AG08396 (cell line): ENCODE measurements at places on chromosomes 16 and 17.

DNA sequence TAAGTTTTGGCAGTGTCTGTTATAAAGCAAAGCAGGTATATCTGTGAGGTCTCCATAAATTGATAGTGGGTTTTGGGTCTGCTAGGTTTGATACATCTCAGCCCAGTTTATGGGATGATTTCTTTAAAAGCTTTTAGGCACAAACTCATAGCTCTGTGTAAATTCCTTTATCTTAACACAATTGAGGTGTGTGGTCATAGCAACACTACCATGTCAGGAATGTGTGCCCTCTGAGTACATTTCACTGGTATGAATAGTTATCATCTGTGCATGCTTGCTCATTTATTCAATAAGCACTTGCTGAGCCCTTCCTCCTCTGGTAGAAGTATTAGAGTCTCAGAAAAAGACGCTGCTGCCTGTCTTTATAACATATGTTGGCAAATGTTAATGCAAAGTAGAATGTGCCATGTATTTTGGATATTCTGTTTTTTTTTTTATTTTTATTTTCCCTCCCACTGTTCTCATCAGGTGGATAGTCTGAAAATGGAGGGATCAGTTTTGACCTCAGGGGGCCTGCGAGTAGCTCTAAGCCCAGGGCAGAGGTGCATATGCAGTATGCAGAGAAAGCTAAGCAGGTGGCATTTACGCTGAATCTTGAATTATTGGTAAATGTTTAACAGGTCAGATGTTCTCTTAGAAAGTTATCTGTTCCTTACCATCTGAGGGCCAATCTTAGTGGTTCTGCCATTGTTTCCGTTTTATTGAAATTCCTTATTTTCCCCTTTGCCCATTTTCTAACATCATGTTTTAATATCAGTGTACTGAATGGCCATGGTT is 90.7 kb downstream of the WNT3 start:
- DNase-seq: peak; percentile 57

- DNase-seq: no peak
These were observed 74.5 kb downstream of the RBFOX3 start for GRCh38 chr17:79536212-79536840.

GRCh38 chr16:13148836-13149235 is 247.4 kb downstream of the SHISA9 start:
- DNase-seq: no peak

GRCh38 chr17:16925461-16926060 is 46.4 kb downstream of the TNFRSF13B start:
- DNase-seq: no peak

GRCh38 chr17:34710226-34710625 is 130.8 kb downstream of the TMEM132E start:
- no peak for DNase-seq

DNA sequence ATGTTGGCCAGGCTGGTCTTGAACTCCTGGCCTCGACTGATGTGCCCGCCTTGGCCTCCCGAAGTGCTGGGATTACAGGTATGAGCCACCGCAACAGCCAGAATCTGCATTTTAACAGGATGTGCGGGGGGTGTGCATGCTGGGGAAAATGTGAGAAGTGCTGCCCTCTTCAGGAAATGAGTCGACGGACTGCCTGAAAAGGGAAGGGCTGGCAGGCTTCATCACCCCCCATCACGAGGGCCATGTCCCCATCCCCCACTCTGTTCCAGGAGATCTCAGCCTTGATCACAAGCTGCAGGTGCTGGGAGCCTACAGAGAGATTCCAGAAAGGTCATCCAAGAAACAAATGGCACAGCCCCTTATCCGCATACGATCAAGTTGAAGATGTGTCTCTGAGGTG is 195.3 kb upstream of the RPL38 start:
- DNase-seq: no peak

DNA sequence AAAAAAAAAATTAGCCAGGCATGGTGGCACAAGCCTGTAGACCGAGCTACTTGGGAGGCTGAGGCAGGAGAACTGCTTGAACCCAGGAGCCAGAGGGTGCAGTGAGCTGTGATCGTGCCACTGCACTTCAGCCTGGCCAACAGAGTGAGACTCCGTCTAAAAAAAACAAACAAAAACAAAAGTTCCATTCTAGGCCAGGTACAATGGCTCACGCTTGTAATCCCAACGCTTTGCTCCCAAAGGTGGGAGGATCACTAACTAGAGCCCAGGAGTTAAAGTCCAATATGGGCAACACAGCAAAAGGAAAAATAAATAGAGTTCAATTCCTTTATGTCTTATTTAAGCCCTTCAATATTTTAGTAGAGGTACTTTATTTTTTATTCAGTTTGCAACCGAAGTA is 47.5 kb downstream of the CNOT1 start:
- no peak for DNase-seq

- no peak for DNase-seq
These were observed 34.0 kb downstream of the DGKE start for GRCh38 chr17:56867948-56868376.

- DNase-seq: no peak
These were observed 1030.3 kb upstream of the CDH8 start for GRCh38 chr16:63066552-63066951.

- no peak for DNase-seq
These were observed 18.9 kb upstream of the KCNH6 start for GRCh38 chr17:63504261-63504660.

DNA sequence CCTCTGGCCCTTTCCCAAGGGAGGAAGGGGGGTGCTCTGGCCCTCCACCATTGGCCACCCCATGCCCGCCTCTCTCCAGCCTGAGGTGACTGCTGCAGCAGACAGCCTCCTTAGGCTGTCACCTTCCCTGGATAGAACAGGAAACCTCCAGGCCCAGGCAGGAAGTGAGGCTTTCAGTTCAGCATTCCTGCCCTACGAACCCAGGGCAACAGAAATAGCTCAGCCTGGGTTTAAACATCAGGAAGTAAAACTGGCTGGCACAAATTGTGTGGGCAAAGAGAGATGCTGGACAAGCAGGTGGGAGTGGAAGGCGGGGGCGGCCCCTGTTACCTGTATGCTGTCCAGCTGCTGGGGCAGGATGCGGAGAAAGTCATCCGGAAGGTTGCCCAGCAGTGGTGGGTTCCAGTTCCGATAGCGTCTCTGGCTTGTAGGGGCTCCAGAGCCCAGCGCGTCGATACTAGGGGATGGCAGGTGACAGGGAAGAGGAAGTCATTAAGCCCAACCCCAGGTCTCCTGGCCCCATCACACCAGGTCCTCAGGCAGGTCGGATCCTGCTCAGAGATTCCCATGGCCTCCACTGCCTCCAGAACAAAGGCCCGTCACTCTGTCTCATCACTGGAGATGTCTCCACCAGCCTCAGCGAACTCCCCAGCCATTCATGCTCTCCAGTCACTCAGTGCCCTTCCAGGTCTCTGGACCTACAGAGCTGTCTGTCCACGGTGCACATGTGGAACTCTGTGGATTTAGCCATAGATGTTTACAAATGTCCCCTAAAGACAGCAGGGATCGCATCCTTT is 23.6 kb upstream of the MRPS23 start:
- DNase-seq: no peak

GRCh38 chr16:70253291-70254106 is 1.8 kb upstream of the EXOSC6 start:
- peak; percentile 57 for DNase-seq

DNA sequence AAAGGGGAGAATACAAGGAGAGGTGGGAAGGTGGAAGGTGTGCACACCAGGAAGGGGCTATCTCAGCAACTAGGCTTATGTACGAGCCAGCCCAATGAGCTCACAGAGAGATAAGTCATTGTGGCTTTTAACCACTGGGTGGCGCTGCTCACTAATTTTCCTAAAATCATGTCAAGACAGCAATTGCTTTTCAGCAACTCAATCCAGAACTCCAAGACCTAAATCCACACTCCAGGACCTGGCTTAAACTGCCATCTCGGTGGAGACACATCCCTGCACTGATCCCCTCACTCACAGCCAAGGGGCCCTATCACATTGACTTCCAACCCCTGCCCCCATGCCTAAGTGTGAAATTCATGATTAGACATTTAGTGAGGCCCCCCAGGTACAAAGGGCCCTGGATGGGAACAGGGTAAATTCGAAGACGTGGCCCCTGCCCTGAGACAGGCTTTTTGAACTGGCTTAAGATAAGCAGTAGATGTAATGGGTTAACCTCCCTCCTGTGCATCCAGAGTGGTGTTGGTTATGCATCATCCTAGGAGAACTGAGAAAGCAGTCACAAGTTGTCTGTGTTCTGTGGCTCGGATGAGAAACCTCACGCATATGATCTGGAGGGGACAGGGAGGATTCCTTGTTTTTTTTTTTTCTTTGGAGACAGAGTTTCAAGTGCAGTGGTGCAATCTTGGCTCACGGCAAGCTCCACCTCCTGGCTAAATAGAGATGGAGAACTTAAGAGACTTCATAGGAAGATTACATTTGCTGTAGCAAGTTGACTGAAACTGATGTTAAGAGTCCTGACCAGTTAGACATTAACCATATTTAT is 11.5 kb downstream of the CCL16 start:
- DNase-seq: peak; percentile 57

DNA sequence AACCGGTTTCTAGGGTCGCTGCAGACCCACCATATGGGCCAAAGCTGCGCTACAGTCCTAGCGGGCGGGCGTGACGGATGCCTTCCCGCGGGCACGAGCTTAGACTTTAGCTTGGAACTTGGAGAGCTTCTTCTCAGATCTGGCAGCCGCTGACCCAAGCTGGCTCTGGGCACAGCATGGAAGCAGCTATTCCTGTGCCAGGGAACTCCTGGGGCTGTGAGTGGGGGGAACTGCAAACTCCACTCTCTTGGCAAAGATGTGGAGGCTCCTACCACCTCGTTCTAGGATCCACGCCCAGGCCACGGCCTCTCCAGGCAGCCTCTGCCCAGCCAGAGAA is 8.8 kb downstream of the FAAP100 start:
- no peak for DNase-seq

- peak; percentile 88 for DNase-seq
These were observed 8.5 kb downstream of the ITGA3 start for GRCh38 chr17:50064253-50065001.

DNA sequence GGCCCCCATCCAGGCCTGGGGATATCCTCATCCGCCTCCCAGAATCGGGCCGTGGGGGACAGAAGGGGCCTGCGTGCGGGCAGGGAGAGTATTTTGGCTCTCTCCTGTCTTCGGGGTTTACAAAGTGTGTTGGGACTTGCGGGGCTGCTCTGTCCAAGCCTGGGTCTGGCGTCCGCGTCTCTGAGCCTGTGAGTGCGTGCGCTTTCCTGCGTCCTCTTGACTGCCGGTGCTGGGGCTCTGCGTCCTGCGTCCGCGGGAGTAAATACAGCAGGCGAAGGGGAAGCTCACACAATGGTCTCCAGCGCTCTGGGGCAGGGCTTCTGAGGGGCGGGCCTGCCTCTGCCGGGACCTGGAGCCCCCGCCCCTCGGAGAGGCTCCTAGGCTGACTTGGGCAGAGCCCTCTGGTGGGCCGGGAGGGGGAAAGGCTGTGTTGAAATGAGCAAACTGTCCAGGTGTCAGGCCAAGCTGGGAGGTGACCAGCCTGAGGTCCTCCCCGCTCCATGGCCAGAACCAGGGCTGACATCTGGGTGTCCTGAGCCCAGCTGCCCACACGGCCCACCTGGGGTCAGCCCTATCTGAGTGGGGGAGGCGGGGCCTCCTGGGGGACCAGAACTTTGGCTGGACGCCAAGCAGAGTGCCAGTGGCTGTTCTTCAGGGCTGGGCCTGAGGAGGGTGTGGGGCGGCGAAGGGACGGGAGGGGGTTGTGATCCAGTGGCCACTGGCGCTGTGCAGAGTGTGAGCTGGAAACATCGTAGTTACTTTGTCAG is 233.6 kb downstream of the SEC14L1 start:
- peak; percentile 88 for DNase-seq

- no peak for DNase-seq
These were observed 5.9 kb upstream of the KCNJ18 start for GRCh38 chr17:21686165-21687015.

GRCh38 chr16:1580256-1580655 is 31.6 kb downstream of the IFT140 start:
- no peak for DNase-seq

GRCh38 chr16:68068926-68069325 is 16.2 kb upstream of the NFATC3 start:
- no peak for DNase-seq

DNA sequence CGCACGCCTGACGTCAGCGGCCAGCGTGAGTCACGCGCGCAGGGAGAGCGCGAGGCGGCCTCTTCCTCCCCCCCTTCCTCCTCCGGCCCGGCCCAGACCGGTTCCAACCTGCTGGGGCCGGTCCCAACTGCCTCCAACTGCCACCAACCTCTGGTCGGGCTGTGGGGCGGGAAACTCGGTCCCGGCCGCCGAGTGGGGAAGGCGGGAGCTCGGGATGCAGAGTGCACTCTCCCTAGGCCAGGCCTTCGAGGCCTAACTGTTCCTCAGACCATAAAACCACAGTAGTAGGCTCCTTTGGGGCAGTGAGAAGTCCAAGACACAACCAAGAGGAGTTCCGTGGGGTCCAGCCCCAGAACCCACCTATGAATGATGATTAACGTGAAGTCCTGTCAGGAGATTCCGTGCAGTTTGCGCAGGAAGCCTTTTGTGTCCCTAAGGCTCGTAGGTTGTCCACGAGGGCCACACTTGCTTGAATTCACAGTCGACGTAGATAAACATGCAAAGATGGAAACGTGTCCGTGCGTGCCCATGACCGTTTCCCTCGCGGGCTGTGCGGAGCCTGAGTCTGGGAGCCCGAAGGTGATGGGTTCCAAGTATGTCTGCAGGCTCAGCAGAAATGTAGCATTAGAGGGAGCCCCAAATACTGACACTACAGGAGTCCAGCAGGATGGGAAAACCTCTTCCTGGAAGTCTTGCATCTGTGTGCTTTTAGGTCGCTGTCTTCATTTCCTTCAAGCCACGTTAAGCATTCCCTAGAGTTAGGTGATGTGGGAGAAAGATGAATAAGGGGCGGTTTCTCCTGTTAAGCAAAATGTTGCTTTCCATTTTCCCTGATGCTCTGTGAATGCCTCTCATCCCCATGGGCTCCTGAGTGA is 647 bp downstream of the UNK start:
- DNase-seq: peak; percentile 94

GRCh38 chr16:85586380-85587104 is 26.6 kb upstream of the GSE1 start:
- peak; percentile 67 for DNase-seq

- DNase-seq: no peak
These were observed 146.9 kb upstream of the NOL11 start for GRCh38 chr17:67570797-67571196.

GRCh38 chr16:2790631-2791030 is 3.3 kb upstream of the PRSS33 start:
- no peak for DNase-seq

GRCh38 chr16:53784291-53784690 is 80.3 kb downstream of the FTO start:
- no peak for DNase-seq

GRCh38 chr17:62111562-62112171 is 46.6 kb upstream of the MED13 start:
- DNase-seq: no peak

GRCh38 chr17:45160447-45161287 is 1.0 kb upstream of the HEXIM2 start:
- peak; percentile 60 for DNase-seq

- no peak for DNase-seq
These were observed 646 bp downstream of the HIC1 start for GRCh38 chr17:2055292-2056205.
